ENCODE measurements at places on chromosomes 12 and 14. TPM values are rescaled to one million over a fixed set of nuclear protein-coding genes. Genes with fewer than 3 reads are reported as not detected.

The APAF1 gene
- 16.5 TPM for total RNA-seq

- no peaks in the 10 kb centered on the region for H3K36me3 ChIP-seq
- H3K27ac ChIP-seq, result no peak overlapping the region
- H3K27me3 ChIP-seq, result no peaks in the 10 kb centered on the region
- no peak for DNase-seq
Observed at GRCh38 chr12:103589517-103589916, 2.4 kb downstream of the STAB2 start.

DNA sequence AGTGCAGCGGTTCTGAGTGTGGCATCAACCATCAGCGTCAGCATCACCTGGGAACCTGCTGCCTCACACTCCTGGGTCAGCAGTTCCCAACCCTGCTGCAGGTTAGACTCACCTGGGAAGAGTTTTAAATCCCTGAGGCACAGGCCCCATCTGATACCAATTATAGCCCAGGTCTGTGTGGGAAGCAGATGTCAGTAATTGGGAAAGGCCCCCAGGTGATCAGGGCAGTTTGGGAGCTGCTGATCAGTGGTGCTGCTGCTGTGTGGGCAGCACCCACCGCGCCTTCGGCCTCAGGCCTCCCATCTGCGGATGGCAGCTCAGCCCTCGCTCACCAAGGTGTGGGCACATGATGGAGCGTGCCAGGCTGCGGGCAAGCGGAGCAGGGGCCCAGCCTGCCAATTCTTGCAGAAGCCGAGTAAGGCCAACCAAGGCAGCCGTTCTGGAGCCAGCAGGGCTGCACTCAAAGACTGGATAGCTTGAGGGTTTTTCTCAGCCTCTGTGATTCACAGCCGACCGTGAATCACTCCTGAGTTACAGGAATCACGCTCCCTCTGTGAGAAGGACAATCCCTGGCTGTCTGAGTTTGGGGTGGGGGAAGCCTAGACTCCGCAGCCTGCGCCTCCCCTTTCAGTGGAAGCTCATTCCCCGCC is 155.6 kb upstream of the SFSWAP start:
- no peaks in the 10 kb centered on the region for H3K27me3 ChIP-seq
- no peaks in the 10 kb centered on the region for H3K36me3 ChIP-seq
- H3K4me1 ChIP-seq, result no peaks in the 10 kb centered on the region
- DNase-seq, result no peak
- H3K4me3 ChIP-seq, result no peak overlapping the region

GRCh38 chr12:116338064-116338846 is 60.8 kb upstream of the MED13L start:
- H3K27ac ChIP-seq, result no peak overlapping the region
- H3K4me3 ChIP-seq, result no peak overlapping the region
- no peaks in the 10 kb centered on the region for H3K4me1 ChIP-seq
- no peak for DNase-seq
- no peaks in the 10 kb centered on the region for H3K36me3 ChIP-seq

All from Caco-2 (cell line).